Erythroblast (primary cell): ENCODE measurements at places on chromosomes 4 and X.

DNA sequence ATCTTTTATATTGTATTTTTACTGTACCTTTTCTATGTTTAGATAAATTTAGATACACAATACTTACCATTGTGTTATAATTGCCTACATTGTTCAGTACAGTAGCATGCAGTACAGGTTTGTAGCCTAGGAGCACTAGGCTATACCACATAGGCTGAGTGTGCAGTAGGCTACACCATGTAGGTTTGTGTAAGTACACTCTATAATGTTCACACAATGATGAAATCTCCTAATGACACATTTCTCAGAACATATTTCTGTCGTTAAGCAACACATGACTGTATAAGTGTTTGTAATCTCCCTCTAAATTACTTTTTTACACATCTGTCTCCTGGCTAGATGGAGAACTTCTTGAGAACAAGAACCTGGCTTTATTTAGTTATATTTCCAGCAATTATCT is 40.3 kb downstream of the UCHL1 start:
- DNase-seq, result no peak

DNA sequence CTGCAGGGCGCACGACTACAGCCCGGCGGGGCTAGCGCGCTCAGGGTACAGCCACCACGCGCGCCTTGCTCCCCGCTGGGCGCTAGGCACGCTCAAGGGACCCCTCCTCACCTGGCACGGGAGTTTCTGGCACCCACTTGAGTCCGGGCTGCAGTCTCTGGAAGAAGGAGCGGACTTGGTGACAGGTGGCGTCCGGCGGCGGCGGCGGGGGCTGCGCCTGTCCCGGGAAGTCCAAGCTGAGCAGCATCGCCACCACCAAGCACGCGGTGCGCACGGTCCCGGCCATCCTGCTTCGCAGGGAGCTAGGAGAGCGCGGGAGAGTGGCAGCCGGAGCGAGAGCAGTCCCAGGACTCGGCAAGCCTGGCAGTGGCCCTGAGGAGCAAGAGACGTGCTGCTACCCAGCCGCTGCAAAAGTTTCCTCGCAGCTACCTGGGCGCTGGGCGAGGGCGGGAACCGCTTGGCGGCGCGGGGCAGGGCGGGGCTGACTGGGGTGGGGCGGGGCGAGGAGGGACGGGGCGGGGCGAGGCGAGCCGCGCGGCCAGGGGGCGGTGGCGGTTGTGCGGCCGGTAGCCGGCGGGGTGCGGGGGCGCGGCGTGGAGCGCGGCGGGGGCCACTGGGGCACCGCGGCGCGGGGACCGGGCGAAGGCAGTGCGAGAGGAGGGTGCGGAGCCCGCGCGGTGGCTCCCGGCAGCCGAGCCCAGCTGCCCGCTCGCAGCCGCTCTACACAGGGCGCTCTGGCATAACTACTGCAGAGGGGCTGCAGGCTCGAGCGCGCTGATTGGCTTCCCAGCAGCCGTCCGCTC is at the start of gene GPC3:
Gene GPC3, minus strand, starts transcription at position 431 of the 803 bp plus-strand sequence.
- peak; percentile 25 for DNase-seq

- no peak for DNase-seq
Observed at GRCh38 chrX:141405853-141406492, 163.7 kb upstream of the SPANXC start.

DNA sequence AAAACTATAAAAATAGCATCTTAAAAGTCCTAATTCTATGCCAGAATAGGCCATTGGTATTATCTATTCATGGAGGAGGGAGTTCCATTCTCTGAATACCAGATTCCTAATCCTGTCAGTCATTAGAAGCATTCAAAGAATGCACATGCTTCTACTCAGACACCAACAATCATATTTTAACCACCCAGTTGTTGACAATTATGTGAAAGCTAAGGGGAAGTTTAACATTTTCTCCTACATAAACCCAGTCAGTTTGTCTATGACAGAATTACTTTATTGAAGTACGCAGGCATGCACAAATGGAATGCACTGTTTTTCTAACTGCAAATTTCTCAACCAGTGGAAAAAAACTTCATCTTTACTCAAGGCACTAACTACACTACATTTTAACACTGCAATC is 69.6 kb upstream of the MTNR1A start:
- no peak for DNase-seq

- DNase-seq, result no peak
Observed at GRCh38 chrX:101764538-101764937, 104.9 kb upstream of the ARMCX2 start.

- no peak for DNase-seq
Observed at GRCh38 chr4:89528526-89529133, 221.0 kb upstream of the GPRIN3 start.

- peak; percentile 6 for DNase-seq
Observed at GRCh38 chr4:87962398-87963146, 12.9 kb upstream of the SPP1 start.

GRCh38 chr4:8666581-8666980 is 74.0 kb downstream of the CPZ start:
- no peak for DNase-seq

DNA sequence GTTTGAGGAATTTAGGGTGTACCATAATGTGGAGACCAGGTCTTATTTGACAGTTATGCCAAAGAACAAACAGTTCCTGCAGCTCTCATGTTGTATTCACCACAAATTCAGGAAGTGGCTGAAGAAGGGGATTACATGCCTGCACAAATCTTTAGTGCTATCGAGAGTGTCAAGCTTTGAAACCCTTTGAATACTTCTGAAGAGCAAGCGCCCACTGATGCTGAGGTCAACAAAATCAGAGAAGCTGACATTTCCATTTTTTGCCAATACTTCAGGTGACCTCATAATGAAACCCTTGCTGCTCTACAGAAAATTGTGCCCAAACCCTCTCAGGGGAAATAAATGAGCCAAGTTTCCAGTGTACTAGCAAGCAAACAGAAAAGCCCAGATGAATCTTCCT is 28.4 kb downstream of the PAK3 start:
- DNase-seq, result no peak

- no peak for DNase-seq
Observed at GRCh38 chrX:130566028-130566683, 164.4 kb downstream of the RBMX2 start.

DNA sequence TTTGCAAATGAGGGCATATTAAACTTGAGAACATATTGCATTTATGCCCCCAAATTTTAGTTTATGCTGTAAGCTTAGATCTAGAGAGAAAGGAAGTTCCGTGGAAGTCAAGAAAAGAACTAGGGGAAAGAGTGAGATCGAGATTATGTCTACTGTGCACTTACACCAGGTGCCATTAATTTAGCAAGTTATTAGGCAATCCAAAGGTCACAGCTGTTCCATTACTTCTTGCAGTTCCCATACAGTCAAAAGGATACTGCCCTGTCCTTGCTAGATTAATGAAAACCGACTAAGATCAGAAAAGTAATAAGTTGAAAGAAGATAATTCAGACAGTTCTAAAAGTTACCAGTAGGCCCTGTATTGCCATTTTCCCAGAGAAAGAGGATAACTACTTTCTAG is 49.3 kb upstream of the SLC7A11 start:
- DNase-seq, result no peak

- DNase-seq, result peak; percentile 56
Observed at GRCh38 chrX:13654116-13654515, 1.2 kb downstream of the TCEANC start.

GRCh38 chr4:138958519-138958918 is 57.1 kb upstream of the NOCT start:
- no peak for DNase-seq

DNA sequence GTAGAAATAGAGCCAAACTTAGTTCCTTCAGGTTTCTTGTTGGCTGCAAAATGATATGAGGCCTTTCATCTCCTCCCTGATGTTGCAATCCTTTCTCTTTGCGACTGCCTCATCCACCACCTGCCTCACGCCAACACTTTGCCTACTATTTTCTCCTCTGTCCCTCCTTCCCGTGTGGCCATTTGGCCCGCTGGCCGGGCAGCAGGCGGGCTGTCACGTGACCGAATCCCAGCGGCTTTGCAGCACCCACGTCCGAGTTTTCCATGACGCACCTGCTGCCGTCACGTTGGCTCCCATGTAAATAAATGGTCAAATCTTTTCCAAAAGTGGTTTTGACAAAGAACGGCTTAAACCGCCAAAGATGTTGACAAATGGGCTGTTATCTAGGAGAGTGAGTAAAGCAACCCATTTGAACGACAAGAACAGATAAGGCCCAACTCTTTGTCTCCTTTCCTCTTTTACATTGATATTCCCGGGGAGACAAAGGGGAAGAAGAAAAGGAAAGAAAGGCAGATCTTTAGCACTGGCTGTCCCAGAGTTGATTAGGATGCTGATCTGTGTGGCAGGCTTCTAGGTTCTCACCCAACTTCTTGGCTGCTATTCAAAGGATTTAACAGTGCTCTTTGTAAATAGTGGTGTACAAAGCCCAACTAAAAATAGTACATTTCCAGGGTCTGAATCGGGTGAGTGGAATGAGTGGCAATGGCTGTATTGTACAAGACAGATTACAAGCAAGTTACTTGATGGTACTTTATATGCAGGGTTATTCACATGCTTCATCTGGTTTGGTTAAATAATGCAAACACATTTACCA is 174.2 kb upstream of the JADE1 start:
- DNase-seq, result no peak

GRCh38 chr4:106116025-106116424 is 200.0 kb downstream of the TBCK start:
- no peak for DNase-seq

DNA sequence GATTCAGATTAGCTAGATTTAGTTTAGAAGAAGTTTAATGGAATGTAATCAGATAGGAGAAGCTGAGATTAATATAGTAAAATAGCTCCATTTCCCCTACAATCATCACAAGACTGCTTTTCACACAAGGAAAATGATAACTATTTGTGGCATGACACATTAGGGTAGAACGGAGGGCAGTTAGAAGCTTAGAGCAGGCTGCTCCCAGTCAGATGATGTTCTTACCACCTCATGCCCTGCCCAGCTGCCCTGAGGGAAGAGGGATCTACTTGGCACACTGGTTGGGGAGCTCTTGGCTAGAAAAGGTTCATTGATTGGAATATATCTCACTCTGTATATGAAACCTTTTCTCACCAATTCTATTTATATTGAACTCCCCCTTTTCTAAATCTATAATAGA is 180.7 kb upstream of the IL15 start:
- DNase-seq, result no peak

GRCh38 chr4:184313702-184314659 is 96.3 kb upstream of the ENPP6 start:
- DNase-seq, result no peak

- no peak for DNase-seq
Observed at GRCh38 chr4:153651116-153651515, 33.0 kb upstream of the TLR2 start.

DNA sequence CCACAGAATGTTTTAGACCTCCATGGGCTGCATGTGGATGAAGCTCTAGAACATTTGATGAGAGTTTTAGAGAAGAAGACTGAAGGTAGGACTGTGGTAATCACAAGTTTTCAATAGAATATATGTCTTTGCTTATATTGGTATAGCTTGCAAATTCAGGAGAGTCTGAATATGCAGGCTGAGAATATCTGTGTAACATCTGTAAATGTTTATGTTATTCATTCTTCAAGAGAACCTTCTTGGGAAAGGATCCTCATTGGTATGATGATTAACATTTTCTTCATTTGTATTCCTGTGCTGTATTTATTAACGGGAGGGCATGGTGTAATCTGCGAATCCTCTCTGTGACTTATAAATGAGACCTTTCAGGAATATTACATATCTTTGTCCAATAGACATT is 52.1 kb upstream of the RHOH start:
- no peak for DNase-seq

DNA sequence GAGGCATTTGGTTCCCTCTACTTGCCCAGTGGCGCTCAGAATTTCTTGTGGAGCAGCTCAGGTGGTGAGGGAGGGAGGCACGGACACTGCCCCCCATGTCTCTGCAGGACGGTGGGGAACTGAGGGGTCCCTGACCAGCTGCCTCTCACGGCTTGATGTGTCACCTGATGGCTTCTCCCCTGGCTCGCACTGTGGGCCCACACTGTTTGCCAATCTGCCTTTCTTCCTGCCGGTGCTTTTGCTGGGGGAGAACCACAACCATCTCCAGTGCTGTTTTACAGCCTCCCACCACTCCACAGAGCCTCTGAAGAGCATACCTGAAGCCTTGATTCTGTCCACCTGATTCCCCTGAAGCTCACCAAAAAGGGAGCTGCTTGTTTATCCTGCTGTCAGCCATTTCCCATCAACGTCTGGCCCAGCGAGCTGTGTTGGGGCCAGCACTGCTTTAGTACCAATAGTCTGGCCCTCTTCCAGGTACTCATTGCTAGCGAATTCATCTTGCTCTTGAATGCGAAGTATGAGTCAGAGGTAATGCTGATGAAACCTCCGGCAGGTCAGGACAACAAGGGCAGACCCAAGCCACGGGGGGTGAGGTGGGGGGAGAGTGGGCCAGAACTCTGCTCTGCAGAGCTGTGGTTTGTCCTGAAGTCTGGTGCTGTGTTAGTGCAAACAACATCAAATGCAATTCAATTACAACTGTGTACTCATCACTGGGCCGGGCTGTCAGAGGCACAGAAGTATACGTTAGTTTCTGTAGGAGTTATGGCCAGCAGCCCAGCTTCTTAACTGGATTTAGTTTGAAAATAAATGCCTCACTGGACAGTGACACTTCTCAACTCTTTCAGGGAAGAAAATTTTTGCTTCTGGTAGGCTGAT is 208.3 kb upstream of the JADE1 start:
- DNase-seq, result peak; percentile 78

- no peak for DNase-seq
Observed at GRCh38 chrX:84340968-84341367, 153.0 kb upstream of the RPS6KA6 start.

DNA sequence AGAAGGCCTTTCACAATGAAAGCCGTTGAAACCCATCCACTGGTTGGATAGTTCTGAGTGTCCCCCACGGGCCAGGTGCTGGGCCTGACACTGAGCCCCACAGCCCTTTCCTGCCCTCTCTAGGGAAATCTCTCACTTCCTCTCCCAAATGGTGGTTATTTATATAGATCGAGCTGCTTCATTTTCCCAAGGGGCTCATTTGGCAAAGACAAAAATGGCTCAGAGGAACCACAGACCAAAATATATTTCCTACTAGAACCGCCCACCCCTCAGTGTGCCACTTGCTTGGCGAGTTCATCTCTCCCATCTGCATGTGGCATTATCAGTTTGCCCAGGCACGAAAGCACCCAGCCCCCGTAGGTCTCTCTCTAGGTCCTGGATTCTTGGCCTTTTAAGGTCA is 53.3 kb upstream of the STIM2 start:
- no peak for DNase-seq

GRCh38 chr4:41369680-41370079 is 113.0 kb downstream of the UCHL1 start:
- no peak for DNase-seq

- no peak for DNase-seq
Observed at GRCh38 chrX:17370191-17370590, 4.8 kb upstream of the NHS start.

- DNase-seq, result no peak
Observed at GRCh38 chr4:184755278-184755677, 21.4 kb upstream of the CENPU start.
